Activated CD4-positive, alpha-beta T cell treated with anti-CD3 and anti-CD28 coated beads, Interleukin-10, Interleukin-2, amounts not matched to agents 100 ng/mL and 50 ng/mL, durations not matched to agents 16 hours and 8 hours (primary cell): ENCODE measurements at places on chromosomes 12 and 14.

DNA sequence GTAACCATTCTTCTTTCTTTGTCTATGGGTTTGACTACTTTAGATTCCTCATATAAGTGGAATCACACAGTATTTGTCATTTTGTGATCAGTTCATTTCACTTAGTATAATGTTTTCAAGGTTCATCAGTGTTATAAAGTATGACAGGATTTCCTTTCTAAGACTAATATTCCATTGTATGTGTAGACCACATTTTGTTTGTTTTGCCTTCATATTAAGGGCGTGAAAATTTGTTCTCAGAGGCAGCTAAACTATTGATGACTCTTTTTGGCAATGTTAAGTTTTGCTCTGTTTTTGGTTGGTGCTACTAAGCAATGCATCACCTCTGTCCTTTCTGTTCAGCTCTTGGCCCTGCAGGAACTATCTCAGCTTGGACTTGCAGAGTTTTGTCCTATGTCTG, 1.7 kb upstream of the KLRG1 start:
- peak; percentile 36 for DNase-seq

- no peak for DNase-seq
Measured at GRCh38 chr14:74654931-74655330, 42.9 kb upstream of the LTBP2 start.

DNA sequence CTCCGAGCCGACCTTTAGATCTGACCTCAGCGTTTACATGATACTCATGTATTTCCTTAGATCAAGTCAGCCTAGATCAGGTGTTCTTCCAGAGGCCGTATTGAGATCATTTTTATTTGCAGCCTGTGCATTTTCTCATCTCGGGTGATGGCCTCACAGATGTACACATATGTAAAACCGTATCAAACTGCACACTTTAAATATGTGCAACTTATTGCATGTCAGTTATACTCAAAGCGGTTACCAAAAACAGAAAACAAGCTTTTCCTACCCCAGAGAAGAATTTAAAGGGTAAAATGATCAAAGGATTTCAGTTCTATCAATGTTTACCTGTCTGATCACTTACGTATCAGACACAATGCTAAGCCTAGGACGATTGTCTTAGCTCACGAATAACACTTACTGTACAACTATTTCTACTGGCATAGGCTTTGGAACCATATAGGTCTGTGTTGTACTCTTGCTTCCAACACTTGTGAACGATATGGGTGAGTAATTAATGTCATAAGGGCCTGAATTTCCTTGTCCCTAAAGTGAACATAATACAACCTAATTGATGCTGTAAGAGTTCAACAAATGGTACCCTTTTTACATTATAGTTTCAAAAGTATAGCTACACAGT, 628 bp upstream of the LLPH start:
- no peak for DNase-seq

DNA sequence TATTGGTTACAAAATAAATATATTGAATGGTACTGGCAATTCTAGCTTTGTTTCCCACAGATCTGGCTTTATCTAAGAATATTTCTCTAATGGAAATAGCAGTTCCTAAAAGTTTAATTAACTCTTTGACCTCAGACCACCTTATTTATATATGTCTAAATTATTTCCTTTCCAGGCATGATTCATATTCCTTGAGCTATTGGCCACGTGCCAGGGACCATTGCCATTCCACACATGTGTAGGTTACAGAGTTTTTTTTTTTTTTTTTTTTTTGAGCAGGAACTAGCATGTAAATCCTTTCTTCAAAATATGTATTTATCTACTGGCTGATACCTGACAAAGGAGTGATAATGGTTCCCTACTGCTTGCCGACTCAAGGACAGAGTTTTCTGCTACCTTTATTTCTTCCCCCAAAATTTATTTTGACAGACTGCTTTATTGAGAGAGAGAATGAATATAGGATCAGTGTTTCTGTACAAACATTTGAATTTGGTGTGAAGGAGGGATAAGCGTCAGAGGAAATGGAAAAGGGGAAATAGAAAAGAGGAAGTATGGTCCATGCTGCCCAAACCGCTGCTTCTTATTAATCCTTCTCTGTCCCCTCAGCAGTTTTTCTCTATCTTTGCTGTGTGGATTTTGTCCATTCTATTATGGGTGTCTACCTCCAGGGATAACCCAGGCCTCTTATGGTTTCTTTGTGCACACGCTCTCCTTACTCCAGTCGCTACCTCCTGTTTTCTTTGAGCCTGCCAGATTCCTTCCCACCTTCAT, 36.4 kb downstream of the PDE3A start:
- no peak for DNase-seq

DNA sequence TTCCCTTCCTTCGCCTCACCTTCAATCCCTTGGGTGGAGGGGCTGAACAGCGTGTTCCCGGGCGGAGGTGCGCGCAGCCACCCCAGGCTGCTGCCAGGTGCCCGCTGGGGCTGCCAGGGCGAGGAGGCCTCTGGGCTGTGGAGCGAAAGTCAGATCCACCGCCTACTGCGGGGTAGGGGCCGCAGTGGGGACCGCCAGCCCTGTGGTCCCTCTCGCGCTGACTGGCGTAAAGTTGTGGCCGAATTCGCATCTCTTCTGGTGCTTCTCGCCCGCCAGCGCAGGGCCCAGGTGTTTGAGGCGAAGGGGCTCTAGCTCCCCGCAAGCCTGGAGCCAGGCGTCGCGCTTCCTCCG, 6.9 kb upstream of the HOXC4 start:
- DNase-seq: no peak

- no peak for DNase-seq
Measured at GRCh38 chr12:77845831-77846230, 15.1 kb downstream of the NAV3 start.

- DNase-seq: no peak
Measured at GRCh38 chr14:64340560-64341196, 46.5 kb upstream of the ESR2 start.

- DNase-seq: peak; percentile 71
Measured at GRCh38 chr12:101634724-101635123, 40.0 kb downstream of the MYBPC1 start.

GRCh38 chr12:34292736-34293625, 270.7 kb downstream of the ALG10 start:
- DNase-seq: peak; percentile 0

DNA sequence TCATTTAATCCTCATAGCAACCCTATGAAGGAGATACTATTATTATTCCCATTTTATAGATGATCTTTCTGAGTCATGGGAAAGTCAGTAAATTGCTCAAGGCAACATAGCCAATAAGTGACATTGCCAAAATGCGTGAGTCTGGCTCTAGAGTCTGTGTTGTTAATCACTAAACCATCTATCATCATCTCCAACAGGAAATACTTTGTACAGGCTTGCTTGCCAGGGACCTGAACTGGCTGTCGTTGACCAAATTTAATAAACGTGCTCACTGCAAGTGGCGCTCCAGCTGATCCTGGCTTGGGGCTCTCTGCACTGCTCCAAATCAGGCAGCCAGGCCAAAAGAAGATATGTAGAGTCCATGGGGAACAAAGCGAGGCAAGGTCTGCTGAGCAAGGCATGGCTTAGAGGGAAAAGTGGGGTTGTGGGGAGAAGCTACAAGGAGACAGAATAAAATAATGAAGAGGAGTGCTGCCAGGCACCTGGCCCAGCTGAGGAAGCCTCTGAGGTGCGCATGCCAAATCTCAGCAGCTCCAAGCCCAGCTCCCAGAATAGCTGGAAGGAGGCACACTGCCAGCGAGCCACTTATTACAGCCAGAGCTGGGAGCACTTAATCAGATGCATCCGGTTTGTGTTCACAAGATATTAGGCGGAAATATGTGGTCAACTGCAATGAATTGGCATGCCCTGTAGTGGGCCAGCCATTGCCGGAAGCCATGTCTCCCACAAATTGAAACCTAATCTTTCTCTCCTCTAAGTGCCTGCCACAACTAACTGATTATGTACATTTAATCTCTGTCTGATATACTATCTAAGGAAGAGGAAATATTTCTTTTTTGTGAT, 43.3 kb upstream of the PTPRO start:
- peak; percentile 23 for DNase-seq

DNA sequence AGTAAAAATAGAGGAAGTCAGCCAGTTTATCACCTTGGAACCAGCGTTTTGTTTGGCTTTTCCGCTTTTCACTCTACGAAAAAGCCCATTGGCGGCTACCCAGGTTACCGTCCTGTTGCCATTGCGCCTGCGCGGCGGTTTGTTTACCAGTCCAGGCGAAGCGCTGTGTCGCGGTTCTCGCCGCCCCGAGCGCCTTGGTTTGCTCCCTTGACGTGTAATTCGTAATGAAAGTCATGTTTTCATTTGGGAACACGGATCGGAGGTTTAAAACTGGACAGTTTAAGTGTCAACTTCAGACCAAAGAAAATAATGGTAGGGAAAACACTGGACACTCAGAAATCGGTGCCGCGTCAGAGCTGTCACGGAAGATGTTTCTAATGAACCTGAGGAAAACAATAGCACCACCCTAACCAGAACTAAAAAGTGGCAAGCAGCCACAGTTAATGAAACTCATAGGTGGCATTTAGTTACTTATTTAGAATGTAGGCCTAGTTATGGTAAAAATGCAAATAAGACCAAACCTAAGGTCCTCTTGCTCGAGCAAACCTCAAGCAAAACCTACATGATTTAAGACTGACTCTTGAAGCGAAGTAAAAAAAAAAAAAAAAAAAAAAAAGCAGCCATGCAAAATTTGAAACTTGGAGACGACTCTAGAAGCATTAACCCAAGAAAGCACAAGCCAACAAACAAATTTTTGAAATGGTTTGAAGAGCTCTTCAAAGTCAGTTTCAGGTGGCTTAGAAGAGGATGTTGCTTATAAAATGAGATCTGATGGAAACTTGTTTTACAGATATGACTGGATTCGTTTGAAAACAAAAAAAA, 790 bp upstream of the GPR19 start:
- DNase-seq: peak; percentile 94

DNA sequence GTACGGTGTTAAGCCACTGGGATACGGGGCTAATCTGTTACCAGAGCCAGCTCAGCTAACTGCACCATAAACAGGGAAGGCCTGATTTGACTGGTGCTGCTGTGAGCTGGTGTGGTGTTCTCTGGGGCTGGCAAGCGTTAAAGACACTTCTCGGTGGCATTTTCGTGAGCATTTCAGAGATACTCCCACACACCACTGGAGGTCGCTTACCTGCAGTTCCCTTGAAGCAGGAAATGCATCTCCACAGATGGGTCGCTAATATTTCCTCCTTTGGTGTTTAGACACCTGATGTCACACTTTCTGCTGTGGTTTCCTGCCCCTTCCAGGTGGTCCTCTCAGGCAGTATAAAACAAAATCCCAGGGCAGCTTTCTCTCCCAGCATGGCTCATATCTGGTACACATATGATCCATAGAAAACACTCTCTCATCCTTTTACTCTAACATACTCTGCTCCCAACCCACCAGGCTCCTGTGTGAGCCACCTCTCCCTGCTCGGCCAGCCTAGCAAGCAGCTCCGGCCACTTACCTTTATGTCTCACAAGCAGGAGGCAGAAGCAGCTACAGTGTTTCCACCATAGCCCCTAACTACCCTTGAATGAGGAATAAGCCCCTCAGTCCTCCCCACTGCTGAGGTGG, 129.9 kb upstream of the GRIN2B start:
- DNase-seq: peak; percentile 9

GRCh38 chr14:35158951-35159653, 36.8 kb downstream of the PRORP start:
- no peak for DNase-seq

DNA sequence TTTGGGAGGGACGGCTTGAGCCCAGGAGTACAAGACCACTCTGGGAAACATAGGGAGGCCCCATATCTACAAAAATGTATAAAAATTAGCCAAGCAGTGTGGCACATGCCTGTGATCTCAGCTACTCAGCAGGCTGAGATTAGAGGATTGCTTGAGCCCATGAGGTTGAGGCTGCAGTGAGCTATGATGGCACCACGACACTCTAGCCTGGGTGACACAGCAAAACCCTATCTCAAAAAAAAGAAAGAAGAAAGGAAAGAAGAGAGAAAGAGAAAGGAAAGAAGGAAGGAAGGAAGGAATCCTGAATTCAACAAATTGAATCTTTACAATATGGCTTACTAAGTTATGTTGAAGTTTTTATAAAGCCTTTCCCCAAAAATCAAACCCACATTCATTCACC, 2.1 kb downstream of the KIF21A start:
- no peak for DNase-seq

DNA sequence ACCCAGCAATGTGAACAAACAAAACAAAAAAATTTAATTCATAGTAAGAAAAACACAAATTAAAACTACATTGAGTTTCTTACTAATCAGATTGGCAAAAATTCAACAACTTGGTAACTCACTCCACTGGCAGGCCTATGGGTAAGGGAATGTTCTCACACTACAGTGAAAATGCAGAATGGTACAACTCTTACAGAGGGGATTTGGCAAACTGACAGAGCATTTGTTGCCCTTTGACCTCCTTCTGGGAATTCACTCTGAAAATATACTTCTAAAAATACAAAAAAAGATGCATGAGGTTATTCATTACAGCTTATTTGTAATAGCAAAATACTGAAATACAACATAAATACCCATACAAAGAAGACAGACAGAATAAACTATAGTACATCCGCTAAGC, 32.8 kb downstream of the ABCD2 start:
- DNase-seq: no peak

DNA sequence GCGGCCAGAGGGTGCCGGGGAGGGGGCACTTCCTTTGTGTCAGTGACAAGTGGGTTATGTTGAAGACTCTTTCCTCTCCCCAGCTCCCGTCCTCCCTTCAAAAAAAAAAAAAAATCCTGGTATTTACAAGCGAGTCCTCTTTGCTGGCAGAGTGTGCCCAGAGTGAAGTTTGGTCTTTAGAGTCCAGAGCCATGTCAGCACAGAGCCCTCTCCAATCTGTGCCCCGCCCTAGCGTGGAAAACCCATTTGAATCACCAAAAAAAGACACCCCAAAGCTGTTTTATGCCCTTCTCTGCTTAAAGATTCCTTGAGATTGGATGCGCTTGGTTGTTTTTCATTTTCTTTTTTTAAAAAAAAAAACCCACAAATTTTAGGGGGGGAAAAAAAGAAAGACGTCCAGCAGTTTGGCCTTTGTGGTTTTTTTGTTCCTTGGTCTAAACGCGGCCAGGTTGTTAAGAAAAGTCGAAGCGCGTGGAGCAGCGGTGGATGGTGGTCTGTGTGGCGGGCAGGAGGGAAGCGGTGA, 3.3 kb downstream of the NKX2-1 start:
- no peak for DNase-seq

- DNase-seq: no peak
Measured at GRCh38 chr12:71533703-71534102, 94.1 kb downstream of the LGR5 start.

- peak; percentile 78 for DNase-seq
Measured at GRCh38 chr12:120903412-120904196, 554 bp downstream of the SPPL3 start.

DNA sequence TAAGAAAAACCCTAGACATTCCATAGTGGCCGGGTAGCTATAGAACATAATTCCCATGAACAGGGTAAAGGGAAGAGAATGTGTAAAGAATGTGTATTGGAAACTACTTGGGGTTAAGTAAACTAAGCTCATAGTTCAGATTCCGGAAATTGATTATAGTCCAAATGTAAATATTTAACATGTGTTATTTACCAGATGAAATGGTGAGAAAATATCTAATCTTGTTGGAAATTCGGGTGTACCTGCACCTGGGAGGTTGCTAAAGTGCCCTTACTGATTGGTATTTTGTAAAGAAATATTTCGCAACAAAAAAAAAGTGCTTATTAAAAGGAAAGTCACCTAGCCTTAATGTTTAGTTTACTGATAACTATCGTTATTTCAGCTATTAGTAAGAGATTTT, 14.4 kb downstream of the RASSF9 start:
- DNase-seq: no peak
